Spinal cord (tissue), 10 donors: ENCODE measurements at places on chromosomes 5 and 9. TPM values are rescaled to one million over a fixed set of nuclear protein-coding genes. Genes with fewer than 3 reads are reported as not detected.

- peaks cover 33% of the 10 kb centered on the region for H3K36me3 ChIP-seq
- no peak overlapping the region for H3K4me3 ChIP-seq
- DNase-seq = no peak
These were observed 8.4 kb upstream of the SCAI start for GRCh38 chr9:125151730-125152129.

- peak overlapping the region; percentile 16 for H3K4me3 ChIP-seq
- H3K4me1 ChIP-seq = peaks cover 17% of the 10 kb centered on the region
- H3K27ac ChIP-seq = no peak overlapping the region
- peaks cover 8% of the 10 kb centered on the region for H3K27me3 ChIP-seq
- no peak for DNase-seq
- H3K36me3 ChIP-seq = no peaks in the 10 kb centered on the region
These were observed 36.0 kb upstream of the BARHL1 start for GRCh38 chr9:132546148-132547051.

DNA sequence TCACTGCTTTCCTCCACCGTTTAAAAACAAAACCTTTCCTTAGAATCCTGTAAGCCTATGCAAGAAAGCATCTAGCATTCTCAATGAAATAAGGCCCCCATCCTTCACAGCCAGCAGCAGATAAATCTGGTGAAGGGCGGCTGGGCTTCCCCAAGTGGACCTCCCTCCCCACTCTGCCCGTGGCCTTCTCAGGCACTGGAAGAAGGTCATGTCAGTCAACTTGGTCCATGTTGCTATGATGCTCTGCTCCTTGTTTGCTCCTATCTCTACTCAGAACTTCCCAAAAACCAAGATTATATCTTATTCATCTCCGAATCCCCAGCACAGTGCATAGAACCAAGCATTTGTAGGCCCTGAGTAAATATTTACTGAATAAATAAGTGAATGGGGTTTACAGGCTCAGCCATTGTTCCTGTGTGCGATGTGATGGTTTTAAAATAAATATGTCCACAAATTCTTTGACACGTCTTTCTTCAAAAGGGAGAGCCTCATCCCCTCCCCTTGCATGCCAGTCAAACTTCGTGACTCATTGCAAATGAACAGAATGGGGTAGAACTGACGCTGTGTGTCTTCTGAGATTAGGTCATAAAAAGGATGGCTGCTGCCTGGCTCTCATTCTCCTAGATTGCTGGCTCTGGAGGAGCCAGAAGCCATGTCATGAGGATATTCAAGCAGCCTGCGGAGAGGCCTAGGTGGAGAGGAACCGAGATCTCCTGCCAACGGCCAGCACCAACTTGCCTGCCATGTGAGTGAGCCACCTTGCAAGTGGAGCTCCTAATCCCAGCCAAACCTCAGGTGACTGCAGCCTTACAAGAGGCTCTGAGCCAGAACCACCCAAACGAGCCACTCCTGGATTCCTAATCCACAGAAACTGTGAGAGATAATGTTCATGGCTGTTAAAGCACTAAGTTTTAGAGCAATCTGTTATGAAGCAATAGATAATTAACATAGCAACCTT, 70.5 kb downstream of the MED27 start:
- no peak overlapping the region for H3K4me3 ChIP-seq
- H3K36me3 ChIP-seq = peaks cover 2% of the 10 kb centered on the region
- DNase-seq = no peak
- H3K27ac ChIP-seq = no peak overlapping the region

GRCh38 chr9:29456940-29457339, 1883.7 kb upstream of the C9orf72 start:
- no peaks in the 10 kb centered on the region for H3K4me1 ChIP-seq
- no peak overlapping the region for H3K27ac ChIP-seq
- no peaks in the 10 kb centered on the region for H3K36me3 ChIP-seq
- H3K4me3 ChIP-seq = no peak overlapping the region

GRCh38 chr9:8374471-8374870, 574.9 kb upstream of the DMAC1 start:
- H3K36me3 ChIP-seq = no peaks in the 10 kb centered on the region
- H3K27me3 ChIP-seq = no peaks in the 10 kb centered on the region
- DNase-seq = no peak
- no peaks in the 10 kb centered on the region for H3K4me1 ChIP-seq
- H3K27ac ChIP-seq = no peak overlapping the region
- H3K4me3 ChIP-seq = no peak overlapping the region

GRCh38 chr9:106298997-106299396, 564.0 kb upstream of the ZNF462 start:
- H3K36me3 ChIP-seq = no peaks in the 10 kb centered on the region
- H3K27ac ChIP-seq = no peak overlapping the region
- H3K4me1 ChIP-seq = no peaks in the 10 kb centered on the region
- DNase-seq = no peak
- H3K27me3 ChIP-seq = no peaks in the 10 kb centered on the region

- H3K27me3 ChIP-seq = no peaks in the 10 kb centered on the region
- DNase-seq = no peak
- peaks cover 3% of the 10 kb centered on the region for H3K36me3 ChIP-seq
These were observed 8.1 kb upstream of the ZBED3 start for GRCh38 chr5:77095189-77095588.

The PTGDS gene
- total RNA-seq = 6,990 TPM

The GRM6 gene
- total RNA-seq = under 0.01 TPM

The RORB gene
- total RNA-seq = 4.3 TPM
